ENCODE measurements at places on chromosomes 13 and 19.

DNA sequence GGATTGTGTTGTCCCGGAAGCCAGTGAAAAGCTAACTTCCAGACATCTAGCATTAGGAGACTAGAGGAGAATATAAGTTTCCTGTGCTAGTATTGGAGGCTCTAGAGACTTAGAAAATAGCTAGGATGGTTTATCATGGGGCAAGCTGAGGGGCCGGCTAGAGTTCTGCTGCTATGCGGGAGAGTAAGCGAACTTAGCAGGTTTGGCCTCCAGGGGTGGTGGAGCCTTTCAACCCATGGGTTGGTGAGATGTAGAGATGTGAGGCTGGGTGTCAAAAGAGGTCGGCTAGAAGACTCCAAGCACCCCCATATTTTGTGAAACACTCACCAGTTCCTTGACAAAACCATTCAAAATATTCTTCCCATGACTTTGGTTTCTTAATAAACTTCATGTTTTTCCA is 4.4 kb downstream of the SULT2A1 start:
- no peak for DNase-seq

- DNase-seq, result peak; percentile 51
Measured at GRCh38 chr19:4678881-4679790, 9.0 kb upstream of the MYDGF start.

- DNase-seq, result no peak
Measured at GRCh38 chr19:33329736-33330135, 27.4 kb upstream of the CEBPA start.

DNA sequence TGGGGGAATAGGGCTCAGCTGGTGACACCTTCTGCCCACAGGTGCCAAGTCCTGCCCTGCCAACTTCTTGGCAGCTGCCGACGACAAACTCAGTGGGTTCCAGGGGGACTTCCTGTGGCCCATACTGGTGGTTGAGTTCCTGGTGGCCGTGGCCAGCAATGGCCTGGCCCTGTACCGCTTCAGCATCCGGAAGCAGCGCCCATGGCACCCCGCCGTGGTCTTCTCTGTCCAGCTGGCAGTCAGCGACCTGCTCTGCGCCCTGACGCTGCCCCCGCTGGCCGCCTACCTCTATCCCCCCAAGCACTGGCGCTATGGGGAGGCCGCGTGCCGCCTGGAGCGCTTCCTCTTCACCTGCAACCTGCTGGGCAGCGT is 2.1 kb downstream of the P2RY11 start:
- no peak for DNase-seq

GRCh38 chr13:51534041-51534817 is 50.0 kb upstream of the WDFY2 start:
- no peak for DNase-seq

DNA sequence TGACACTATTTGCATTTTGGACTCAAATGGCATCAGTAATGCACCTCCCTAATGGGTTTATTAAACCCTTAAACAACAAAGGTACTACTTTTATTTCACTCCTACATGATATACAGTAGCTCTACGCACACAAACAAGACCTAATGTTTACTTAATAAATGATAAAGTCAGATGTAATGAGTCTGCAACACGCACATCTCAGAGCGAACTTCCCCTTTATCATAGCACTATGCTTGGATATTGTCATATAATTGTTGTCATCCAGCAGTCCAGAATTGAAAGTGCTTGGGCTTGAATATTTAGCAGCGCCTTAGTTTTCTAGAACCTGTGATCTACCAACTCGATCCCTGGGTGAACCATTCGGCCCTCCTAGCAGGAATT is 772 bp downstream of the PARP4 start:
- no peak for DNase-seq

- no peak for DNase-seq
Measured at GRCh38 chr19:29542327-29542726, 16.5 kb downstream of the VSTM2B start.

DNA sequence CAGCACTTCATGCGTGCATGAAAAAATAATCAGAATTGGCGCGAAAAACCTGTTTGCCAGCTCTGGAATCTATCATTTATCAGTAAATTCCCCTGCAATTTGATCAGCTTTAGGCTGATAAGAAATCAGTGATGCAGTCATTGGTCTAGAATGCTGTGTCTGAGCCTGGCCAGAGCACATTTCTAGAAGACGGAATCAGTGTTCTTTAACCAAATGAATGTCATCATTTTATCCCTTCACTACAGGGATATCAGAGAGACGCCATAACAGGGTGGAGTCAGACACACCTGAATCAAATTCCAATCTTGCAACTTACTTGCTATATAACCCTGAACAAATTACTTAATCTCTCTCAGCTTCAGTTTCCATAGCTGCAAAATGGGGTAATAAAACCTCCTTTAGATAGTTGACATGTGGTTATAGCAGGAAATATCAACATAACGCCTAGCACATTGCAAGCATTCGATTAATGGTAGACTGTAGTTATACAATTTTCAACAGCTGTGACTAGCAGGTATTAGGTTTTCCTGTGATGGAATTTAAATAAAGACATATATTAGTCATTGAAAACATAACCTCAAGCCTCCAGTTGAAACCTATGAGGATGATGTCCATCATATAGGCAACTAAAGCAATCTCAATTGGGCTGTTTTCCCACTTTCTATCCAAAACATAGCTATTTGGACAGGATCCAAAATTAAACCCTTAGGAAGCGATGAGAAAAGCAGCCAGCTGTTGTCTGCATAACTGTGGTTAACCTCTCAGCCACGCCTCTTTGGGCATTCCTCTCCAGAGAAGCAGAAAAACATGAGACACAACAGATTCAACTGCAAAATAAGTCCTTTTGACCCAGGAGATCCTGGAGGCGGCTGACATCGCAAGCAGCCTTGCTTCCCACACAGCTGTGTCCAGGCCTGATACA is 51.6 kb upstream of the UBL3 start:
- DNase-seq, result no peak

DNA sequence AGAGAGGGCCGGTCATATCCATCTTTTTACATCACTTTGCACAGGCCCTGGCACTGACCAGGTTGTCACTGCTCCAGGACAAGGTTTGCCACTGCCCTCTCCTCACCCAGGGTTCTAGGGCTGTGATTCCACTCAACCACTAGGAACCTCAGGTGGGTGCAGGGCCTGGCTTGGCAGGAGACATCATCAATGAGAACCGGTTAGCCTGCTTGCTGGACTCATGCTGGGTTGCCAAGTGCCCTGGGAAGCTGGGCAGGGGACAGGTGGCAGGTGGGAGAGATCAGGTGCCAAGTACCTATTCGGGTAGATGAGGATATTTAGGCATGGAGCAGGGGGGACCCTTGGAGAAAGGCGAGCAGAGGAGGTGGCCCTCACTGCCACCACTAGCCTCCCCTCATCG is 4.2 kb upstream of the CERS4 start:
- no peak for DNase-seq

DNA sequence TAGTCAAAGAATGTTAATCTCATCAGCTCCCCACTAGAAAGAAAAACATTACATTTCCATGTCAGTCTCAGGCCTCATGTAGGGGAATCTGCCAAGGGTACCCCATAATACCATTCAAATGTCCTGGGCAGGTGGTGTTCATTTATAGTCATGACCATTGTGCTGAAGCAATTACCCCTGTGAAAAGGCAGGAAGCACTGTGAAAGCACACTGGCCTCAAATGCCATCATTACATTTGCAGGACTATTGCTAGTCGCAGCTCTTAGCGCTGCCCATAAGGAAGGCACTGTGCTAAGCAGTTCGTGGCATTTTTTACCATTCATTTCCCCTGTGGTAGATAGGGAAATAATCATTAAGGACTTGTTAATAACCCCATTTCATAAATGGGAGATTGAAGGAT is 109.0 kb downstream of the LHFPL6 start:
- DNase-seq, result no peak

- no peak for DNase-seq
Measured at GRCh38 chr13:51946163-51946669, 65.0 kb downstream of the ATP7B start.

DNA sequence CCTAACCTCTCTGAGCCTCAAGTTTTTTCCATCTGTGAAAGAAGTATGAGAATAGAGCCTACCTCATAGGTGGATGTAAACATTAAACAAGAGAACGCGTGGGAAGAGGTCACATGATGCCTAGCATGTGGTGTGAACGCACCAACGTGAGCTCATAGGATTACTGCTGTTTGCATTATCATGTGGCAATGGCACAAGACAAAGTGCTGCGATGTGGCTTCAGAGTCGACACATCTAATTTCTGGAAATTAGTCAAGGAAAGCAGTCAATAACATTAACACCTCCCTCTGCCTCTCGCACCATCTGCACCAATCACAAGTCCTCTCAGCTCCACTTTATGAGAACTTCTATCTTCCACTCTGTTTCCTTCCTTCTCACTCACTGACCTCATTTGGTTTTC is 489.7 kb downstream of the COG6 start:
- DNase-seq, result no peak

- DNase-seq, result no peak
Measured at GRCh38 chr13:94088742-94089141, 390.7 kb downstream of the DCT start.

DNA sequence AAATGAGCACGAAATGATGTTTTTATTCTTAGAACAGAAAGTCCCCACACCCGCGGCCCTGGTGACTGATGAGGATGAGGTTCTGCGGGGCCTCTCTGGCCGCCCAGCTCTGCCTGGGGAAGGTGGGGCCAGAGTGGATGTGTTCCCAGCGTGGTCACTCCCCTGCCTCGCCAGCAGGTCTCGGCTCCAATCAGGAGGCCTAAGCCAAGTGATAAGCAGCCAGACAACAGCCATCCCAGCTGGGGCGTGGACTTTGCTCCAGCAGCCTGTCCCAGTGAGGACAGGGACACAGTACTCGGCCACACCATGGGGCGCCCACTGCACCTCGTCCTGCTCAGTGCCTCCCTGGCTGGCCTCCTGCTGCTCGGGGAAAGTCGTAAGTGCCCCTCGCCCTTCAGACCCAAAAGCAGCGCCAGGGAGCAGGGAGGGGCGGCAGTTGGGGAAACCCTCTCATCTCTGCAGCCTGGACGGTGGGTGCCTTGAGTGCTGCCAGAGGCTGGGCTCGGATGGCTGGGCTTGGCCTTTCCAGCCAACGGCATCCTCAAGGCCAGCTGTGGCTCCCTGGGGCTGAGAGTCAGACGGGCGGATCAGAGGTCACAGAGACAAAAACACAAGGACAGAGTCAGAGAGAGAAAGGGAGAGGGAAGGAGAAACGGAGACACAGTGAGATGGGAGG is at the start of gene F10:
F10 (plus strand) TSS at position 250 of the 676 bp plus-strand sequence; CDS start at position 307, 57 bp downstream.
- DNase-seq, result peak; percentile 50

DNA sequence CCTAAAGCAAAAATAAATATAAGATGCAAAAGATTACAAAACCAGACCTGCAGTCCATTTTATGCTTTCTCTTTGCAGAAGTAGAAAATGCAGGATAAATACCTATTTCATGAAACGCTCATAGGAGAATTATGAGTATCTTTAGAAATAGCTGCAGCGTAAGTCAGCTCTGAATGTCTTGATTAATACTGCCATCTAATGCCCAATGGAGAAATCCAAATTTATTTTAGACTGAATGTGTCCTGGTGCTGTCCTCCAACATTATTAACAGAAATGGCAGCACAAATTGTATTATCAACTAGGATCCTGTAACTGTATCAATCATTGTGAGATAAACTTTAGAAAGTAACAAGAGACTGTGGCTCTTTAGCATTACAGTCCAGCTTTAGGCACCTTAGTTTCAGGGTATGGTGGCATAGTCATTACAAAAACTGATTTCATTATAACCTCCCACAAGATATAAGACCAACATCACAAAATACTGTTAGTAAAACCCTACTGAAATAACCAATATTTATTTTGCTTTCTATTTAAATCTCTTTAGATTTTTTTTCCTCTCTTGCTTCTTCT is 162.1 kb upstream of the MIR17HG start:
- DNase-seq, result peak; percentile 7

DNA sequence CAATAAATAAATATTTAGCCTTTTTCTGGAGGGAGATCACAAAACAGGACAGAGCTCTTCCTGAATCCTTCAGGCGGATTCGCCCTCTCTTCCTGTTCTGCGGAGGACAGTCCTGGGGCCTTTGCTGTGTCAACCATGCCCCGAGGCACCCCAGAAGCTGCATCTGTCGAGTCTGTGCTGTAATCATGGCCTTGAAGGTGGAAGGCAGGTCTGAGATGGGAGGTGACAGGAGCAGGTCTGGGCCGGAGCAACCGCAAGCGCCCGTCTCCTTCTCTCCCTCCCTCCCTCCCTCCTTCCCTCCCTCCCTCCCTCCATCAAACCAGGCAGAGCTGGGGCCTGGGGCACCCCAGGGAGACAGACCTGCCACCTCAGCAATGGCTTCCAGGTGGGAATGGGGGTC is 4.6 kb upstream of the FXYD3 start:
- DNase-seq, result no peak

DNA sequence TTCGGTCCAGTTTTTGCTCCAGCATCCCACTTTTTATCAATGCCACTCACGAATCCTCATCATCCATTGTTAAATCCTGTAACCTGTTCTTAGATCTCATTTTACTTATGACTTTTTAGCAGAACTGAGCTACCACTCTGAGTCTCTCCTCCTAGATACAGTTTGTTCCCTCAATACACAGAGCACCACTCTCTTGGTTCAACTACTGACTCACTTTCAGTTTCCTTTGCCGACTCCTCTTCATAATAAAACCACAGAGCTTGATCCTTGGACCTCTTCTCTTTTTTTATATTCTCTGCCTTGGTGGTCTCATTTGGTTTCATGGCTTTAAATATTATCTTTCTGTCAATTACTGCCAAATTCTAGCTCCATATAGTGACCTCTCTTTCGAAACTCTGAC is 150.3 kb downstream of the SLITRK5 start:
- no peak for DNase-seq

GRCh38 chr13:22073718-22074117 is 402.8 kb downstream of the FGF9 start:
- no peak for DNase-seq

DNA sequence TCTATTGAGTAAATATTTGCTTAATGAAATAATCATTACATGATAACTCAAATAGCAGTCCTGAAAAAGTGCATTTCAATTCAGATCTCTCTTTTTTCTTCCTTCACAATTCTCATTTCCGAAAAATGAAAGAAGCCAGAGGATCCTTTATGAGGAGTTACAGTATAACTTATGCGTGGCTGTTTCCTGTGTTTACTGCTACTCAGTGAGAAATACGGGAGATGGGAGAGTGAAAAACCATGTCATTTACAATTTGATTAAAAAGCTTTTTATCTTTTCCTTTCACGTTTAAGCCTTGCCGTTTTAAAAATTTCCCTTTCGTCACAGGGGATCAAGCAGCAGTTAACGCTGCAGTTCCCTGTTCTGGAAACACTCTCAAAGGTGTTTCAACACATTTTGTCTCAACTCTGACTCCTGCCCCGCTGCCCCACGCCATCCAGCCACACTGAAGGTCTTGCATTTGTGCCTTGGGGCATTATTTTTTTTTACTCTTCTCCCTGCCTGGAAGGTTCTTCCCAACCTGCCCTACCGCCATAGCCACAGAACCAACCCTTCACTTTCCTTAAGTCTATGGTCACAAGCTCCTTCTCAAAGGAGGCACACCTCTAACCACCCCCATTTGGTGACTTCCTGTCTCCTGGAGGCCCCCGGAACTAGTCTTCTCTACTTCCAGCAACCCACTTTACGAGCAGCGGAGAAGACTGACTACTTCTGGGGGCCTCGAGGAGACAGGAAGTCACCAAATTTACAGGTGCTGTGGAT is 17.0 kb downstream of the KL start:
- no peak for DNase-seq

Data from HCT116 (cell line).